ENCODE measurements at places on chromosomes 1 and 21. TPM values are rescaled to one million over a fixed set of nuclear protein-coding genes. Genes with fewer than 3 reads are reported as not detected.
A peak's percentile ranks its signal among the peaks of the same experiment; 100 is the strongest.

DNA sequence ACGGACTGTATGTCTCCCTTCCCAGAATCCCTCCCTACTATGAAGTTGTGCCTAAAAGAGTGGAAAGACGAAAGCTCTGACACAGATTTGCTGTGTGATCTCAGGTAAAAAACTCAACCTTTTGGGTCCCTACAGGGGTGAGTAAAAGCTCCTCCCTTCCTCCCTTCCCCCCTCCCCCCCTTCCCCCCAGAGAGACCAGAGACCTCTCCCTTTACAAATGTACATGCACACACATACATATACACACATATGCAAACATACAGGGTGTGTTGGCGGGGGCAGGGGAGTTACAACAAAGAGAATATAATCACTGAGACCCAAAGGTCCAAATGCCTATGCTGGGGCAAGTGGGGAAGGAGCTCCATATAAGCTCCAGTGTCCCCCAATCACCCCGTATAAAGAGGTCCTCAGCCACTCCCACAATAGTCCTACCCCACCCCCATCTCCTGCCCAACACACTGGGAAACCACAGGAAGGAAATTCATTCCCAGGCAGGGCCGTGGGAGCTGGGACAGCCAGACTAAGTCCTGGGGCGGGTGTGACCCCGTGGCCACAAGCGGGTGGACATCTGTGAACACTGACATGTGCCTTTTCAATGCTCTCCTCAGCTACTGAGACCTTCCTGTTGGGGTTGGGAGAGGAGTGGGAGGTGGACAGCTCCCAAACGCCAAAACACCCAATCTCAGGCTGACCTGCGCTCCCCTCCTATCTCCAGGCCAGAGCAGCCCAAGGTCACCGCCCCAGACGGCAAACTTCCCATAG is 2.0 kb downstream of the MEF2D start:
- DNase-seq, result no peak

- no peak for DNase-seq
These were observed 17.3 kb downstream of the LRRC52 start for GRCh38 chr1:165560883-165561656.

DNA sequence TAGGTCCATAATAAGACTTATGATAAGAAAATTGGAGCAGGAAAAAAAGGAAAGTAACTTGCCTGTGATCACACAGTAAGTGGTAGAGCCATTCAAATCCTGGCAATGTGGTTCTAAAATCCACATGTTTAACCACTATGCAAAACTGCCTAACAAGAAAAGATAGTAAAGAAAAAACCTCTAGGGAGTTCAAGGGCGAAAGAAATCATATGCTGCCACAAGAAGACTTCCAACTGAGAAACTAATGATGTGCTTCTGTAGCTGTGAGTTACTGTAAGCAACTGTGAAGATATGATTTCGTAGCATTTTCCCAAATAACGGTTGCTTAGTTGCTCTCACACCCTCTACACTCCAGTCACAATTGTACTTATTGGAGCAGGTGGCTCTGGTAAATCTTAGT is 20.9 kb upstream of the LYPLAL1 start:
- no peak for DNase-seq

DNA sequence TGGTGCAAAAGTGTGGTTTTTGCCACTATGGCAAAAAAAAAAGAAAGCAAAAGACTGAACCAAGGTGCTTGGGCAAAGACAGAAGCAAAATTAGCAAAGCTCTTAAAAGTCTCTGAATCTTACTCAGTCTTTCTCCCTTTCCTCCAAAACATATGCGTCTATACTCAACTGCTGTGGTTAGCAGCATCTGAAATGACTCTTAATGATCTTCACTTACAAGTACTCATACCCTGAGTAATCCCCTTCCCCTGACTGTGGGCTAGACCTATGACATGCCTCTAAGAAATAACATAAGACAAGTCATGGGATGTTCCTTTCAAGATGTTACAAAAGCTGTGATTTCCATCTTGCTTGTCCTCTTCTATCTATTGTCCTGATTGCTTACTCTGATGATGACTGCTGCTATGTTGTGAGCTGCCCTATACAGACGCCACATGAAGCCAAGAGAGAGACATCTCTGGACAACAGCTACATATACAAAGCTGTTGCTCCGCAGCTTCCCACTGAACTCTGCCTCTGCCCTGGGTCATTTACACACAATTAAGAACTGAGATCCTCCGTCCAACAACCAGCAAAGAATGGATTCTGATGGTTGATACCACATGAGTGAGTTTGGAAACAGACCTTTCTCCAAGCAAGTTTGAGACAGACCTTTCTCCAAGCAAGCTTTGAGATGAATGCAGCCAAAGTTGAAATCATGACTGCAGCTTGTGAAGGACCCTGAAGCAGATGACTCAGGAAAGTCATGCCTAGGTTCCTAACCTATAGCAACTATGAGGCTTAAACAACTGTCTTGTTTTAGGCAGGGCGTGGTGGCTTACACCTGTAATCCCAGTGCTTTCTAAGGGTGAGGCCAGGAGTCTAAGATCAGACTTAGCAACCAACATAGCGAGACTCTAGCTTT is 55.2 kb downstream of the PUM1 start:
- DNase-seq, result no peak

DNA sequence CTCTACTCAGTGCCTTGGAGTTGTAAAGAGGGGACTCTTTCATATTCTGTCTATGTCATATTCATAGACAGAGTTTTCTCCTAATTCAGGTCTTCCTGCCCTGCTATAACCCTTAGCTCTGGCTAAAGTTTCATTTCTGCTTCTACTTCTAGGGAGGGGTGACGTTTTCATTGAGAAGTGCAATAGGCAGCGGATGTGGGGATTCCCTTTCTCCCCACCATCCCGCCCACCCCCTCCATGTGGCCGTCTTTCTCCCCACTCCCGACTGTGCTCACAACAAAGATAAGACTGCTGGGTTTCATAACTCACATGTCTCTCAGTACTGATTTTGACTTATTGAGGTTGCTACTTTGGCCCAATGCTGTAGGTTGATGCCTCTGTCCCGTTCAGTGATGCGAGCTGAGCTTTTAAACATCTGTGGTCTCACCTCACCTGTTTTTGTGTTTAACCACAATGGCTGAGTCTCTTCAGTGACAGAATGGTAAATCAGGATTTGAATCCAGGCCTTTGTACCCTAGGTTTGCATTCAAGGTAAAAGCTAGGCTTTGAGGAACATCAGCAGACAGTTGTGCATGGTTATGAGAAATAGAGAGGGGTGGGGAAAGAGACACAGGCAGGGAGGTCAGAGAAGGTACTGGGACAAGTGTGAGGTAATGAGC is 7.8 kb upstream of the KIF14 start:
- no peak for DNase-seq

GRCh38 chr1:7265771-7266371 is 480.6 kb downstream of the CAMTA1 start:
- DNase-seq, result peak; percentile 13

GRCh38 chr1:6101826-6102531 is 56.3 kb downstream of the KCNAB2 start:
- DNase-seq, result no peak

DNA sequence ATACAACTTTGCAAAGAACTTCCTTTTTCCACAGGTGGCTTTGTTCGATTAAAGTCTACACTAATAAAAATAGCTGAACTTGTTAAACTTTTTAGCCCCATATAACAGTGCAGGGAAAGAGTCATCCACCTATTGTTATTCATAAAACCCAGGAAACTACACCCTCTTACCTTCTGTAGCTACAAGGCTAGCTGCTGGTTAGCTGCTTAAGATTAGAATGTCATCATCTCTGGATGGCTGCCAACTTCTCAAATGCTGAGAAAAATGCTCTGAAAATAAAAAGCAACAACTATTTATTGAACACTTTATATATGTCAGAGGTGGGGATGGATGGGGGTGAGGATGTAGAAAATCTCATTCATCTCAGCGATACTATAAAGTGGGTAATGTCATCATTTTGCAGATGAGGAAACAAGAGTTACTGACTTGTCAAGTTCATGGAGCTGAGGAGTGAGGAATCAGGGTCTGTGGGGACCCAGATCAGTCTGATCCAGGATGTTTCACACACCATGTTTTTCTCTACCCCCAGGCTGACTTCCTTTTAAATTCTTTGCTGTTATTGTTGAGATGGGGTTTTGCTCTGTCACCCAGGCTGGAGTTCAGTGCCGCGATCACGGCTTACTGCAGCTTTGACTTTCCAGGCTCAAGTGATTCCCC is 17.1 kb downstream of the ATP5PF start:
- no peak for DNase-seq

DNA sequence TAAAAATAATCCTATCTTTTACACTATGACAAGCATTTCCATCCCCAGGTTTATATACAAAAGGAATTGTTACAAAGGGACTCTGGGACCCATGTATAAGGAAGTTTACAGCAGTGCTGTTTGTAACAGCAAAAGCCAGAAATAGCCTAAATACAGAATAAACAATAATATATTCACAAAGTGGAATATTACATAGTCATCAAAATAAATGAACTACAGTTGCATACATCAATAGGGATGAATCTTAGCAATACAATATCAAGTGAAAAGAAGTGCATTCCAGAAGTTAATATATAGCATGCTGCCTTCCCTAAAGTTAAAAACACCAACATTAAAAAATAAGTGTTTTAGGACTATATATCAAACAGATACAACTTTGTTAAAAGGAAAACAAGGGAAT is 77.3 kb downstream of the EDEM3 start:
- no peak for DNase-seq

- DNase-seq, result no peak
These were observed 112.3 kb downstream of the RPS6KC1 start for GRCh38 chr1:213163278-213163711.

GRCh38 chr1:208065862-208066261 is 154.9 kb upstream of the CD34 start:
- no peak for DNase-seq

GRCh38 chr1:218620956-218621355 is 275.8 kb downstream of the TGFB2 start:
- no peak for DNase-seq

DNA sequence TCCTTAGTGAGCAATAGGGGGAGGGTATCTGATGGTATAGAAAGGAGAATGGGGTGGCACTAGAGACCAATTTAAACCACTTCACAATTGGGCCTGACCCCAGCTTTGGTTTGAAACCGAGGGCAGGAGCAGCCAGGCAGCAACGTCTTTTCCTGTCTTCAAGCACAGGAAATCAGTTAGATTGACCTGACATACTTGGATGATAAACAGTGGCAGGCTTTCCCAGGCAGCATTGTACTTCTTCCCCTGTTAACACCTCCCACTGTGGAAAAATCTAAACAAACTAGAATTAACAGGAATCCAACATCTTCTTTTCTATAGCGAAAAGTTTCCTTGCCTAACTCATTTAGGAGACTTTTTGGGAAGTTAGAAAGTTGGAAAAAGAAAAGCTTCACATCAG is 40.6 kb downstream of the SELL start:
- peak; percentile 88 for DNase-seq

DNA sequence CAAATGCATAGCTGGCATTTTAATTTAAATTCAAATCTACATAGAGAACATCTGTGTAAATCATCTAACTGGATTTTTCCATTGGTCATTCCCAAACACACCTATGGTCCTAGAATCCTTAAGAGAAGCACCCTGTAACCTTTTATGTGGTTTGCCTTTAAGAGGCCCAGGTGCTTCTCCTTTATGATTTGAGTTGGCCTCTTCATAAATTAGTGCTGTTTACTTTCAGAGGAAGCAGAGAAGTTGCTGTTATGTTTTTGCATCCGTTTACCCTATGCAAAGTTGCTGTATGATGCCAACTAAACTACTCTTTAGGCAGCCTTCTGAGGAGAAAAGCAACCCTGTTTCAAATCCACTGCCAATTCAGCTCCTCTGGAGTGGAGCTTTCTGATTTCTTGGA is 193.8 kb downstream of the HS2ST1 start:
- no peak for DNase-seq

GRCh38 chr1:195958131-195958530 is 650.1 kb downstream of the KCNT2 start:
- DNase-seq, result no peak

DNA sequence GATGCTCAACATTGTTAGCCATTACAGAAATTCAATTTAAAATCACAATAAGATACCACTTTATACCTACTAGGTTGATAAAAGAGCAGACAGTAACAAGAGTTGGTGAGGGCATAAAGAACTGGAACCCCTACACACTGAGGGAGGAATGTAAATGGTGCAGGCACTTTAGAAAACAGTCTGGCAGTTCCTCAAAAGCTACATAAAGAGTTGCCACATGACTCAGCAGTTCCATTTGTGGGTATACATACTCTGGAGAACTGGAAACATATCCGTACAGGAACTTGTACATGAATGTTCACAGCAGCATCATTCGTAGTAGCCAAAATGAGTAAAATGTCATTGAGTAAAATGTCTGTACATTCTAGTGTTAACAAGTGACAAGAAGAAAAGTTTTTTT is 17.0 kb downstream of the NSL1 start:
- no peak for DNase-seq

GRCh38 chr1:152505083-152505482 is 5.5 kb upstream of the LCE5A start:
- DNase-seq, result no peak

GRCh38 chr1:72954943-72955342 is 672.6 kb upstream of the NEGR1 start:
- no peak for DNase-seq

GRCh38 chr1:100387209-100387608 is 34.9 kb downstream of the CDC14A start:
- DNase-seq, result no peak

- no peak for DNase-seq
These were observed 277.5 kb downstream of the CTH start for GRCh38 chr1:70688580-70688979.

DNA sequence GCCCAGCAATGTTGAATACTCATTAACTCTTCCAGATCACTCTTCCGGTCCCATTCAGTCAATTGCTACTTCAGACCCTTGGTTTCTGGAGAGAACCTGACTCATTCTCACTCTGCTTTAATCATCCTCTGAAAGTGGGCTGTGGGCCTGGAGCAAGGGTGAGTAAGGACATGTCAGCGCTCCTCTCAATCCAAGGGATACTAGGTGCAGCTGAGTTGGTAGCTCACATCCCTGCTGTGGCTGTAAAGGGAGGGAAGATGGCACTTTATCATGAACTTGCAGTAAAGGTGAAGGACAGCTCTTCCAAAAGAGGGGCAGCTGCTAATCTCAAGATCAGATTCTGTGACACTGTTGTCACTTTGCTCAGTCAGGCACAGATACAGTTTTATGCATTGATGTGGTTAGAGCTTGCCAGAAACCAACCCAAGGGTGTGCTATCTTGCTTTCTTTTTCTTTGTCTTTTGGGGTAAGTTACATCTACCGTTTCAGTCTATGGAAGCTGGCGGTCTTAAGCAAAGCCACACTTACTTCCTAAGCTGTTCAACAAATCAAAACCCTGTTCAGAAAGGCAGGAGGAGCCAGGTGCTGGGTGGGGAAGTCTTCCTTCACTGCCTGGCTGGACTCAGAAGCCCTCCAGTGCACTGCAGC is 26.5 kb upstream of the NTPCR start:
- DNase-seq, result no peak

The BATF3 gene
- 3.0 TPM for total RNA-seq

The TSACC gene
- not detected for total RNA-seq

The RBM11 gene
- not detected for total RNA-seq

The GBP4 gene
- 3.1 TPM for total RNA-seq

The TMEM201 gene
- total RNA-seq, result 5.9 TPM

All from pulmonary artery endothelial cell (primary cell).